ENCODE measurements at places on chromosomes 1 and 21. TPM values are rescaled to one million over a fixed set of nuclear protein-coding genes. Genes with fewer than 3 reads are reported as not detected.
A peak's percentile ranks its signal among the peaks of the same experiment; 100 is the strongest.

- DNase-seq: no peak
These were observed 48.2 kb downstream of the CYP2J2 start for GRCh38 chr1:59878370-59878769.

GRCh38 chr1:207565546-207566468, 69.8 kb downstream of the CR1 start:
- DNase-seq: no peak

DNA sequence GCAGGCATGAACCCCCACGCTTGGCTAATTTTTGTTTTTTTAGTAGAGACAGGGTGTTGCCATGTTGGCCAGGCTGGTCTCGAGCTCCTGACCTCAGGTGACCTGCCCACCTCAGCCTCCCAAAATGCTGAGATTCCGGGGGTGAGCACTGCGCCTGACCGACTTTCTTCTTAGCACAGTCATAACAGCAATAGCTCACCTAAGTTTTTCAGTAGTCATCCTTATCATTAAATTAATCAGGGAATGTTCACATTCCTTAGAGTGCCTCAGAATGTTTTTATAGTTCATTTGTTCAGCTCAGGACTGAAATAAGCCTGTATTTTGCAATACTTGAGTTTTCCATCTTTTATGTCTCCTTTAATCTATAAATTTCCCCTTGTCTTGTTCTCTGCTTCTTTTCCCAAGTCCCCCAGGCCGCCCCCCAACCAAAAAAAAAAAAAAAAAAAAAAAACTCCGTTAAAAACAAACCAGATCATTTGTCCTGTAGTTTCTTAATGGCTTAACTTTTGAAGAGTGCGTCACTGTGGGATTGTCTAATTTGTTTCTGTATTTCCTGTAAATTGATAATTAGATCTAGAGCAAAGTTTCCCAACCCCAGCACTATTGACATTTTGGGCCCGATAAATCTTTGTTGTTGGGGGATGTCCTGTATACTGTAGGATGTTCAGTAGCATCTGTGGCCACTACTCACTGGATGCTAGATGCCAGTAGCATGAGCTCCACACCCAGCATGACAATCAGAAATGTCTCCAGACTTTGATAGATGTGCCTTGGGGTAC, 120.7 kb downstream of the ITSN1 start:
- peak; percentile 5 for DNase-seq

The SHISAL2A gene
- not detected for total RNA-seq

GRCh38 chr1:82108843-82109242, 308.1 kb downstream of the ADGRL2 start:
- no peak for DNase-seq

DNA sequence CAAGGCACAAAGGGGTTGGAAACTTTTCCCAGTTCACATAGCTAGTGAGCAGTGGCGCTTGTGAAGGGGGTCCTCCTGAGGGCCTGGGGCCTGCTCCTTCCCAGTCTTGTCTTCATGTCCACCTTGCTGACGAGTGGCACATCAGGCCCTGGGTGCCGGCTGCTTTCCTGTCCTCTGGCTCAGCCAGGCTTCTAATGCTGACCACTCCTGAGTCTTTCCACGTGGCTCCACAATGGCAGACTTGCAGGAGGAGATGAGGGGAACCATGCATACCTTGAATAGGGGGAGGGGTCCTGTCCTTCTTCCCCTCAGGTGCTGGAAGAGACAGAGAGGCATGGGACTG, 38.7 kb downstream of the MAPKAPK2 start:
- no peak for DNase-seq

The SRGAP2 gene
- total RNA-seq: 79.4 TPM

The TGFB2 gene
- total RNA-seq: 7.7 TPM

DNA sequence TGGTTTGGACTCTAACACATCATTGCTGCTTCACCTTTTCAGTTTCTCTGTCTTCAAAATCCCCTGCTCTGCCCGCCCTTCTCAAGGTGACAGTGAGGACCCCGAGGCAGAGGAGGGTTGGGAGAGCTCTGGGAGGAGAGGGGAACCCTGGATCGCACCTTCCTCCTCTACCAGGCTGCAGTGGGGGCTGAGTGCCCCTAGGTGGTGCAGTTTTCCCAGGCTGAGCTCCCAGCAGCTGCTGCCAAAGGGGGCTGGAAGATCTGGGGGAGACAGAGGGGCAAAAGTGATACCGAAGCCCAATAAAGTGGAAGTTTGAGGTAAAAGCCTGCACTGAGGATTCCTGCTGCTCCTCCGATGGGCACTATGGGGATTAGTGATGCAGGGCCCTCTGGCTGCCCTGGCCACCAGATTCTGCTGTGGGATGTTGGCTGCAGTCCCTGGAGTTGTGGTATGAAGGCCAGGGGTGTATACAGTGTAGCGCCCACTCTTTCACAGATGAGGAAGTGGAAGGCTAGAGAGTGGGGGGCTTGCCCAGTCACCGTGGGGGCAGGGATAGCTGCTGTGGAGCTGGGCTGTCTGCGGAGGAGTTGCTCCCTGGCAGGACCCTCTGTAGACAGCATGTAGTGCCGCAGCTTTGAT, 40.7 kb upstream of the SCMH1 start:
- no peak for DNase-seq

The PODN gene
- total RNA-seq: 0.60 TPM

DNA sequence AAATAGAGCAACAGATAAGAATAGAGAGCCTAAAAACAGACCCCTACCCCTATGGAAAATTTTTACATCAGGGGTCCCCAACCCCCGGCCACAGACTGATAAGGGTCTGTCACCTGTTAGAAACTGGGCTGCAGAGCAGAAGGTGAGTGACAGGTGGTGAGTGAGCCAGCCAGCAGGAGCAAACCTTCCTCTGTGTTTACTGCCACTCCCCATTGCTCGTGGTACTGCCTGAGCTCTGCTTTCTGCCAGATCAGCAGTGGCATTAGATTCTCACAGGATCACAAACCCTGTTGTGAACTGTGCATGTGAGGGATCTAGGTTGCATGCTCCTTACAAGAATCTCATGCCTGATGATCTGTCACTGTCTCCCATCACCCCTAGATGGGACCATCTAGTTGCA, 174.1 kb downstream of the FOXD2 start:
- DNase-seq: no peak

DNA sequence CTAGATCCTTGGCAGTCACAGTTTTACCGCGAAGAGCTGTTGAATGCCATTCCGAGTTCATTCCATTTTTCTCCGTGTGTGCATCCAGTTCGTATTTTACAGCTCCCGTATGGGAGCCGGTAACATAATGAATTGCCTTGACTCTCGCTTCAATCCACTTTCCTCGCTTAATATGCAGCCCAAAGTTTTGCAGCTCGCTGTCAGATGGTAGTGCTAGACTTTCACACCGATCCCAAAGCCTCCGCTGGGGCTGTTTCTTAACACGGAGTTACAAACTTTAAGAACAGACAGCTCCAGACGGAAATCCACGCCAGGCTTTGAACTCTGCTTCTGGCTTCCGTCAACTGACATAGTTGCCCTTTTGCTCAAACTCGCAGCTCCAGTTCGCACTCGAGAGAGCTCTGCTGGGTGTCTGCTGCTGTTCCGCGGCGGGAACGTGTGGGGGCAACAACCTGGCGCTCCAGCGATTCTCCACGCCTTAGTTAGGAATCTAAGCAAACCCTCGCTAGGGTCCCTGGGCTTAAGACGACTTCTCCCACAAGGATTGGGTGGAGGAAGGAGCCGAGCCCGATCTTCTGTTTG, 3.5 kb upstream of the ARID1A start:
- DNase-seq: peak; percentile 70

The AQP10 gene
- 0.13 TPM for total RNA-seq

DNA sequence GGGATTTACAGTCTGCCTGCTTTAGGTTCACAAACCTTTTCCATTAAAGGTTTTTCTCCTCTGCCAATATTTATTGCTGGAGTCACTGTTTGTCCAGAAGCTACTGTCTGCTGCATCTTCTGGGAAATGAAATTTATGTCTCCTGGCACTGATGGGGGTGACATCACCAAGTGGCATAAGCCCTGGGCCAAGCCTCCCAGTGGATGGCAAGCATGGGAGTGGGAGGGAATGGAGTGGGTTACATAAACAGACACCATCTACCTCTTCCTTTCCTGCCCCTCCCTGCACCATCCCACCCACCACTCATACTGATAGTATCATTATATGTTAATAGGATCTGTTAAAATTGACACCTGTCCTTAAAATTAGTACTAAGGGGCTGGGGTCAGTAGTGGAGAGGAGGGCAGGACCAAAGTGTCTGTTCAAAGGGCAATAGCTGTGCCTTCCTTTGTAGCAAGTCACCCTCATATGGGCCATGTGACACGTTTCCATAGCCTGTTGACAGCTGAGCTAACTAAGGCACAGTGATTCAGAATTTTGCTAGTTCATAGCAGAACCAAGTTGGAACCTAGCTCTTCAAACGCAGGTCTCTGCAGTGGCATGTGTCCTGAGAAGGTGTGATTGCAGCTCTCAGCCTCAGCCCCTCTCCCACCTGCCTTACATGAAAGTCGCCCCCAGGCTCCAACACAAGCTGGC, 71.0 kb downstream of the MAB21L3 start:
- no peak for DNase-seq

The PLXNA2 gene
- 91.6 TPM for total RNA-seq

- no peak for DNase-seq
These were observed 20.7 kb upstream of the SLC45A1 start for GRCh38 chr1:8297245-8297644.

- no peak for DNase-seq
These were observed 12.2 kb downstream of the PTCH2 start for GRCh38 chr1:44830900-44831304.

GRCh38 chr21:26977746-26978145, 10.9 kb upstream of the ADAMTS5 start:
- no peak for DNase-seq

DNA sequence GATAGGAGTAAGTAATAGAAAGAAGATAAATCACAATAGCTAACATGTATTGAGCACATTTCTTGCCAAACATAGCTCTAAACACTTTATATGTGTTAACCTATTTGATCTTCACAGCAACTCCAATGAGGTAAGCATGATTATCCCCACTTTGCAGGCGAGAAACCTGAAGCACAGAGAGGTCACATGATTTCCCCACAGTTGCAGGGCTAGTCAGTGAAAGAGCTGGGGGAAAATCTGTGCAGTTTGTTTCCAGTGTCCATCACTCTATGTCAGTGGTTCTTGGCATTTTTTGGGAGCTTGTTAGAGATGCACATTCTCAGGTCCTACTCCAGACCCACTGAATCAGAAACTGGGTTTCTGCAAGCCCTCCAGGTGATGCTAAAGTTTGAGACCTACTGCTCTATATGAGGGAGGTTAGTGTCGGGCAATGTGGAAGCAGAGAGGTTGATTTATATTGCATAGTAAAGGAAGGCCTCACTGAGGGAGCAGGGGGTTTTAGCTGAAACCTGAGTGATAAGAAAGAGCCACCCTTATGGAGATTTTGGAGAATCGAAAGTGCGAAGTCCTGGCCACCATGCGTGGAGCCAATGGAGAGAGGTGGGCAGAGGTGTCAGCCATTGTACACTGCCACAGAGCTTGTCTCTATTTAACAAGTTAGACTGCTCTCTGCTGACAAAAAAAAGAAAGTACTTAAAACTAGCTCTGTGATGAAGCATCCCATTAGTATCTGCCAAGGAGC, 20.9 kb downstream of the MCOLN3 start:
- DNase-seq: no peak

GRCh38 chr1:82721702-82722101, 921.0 kb downstream of the ADGRL2 start:
- DNase-seq: no peak

DNA sequence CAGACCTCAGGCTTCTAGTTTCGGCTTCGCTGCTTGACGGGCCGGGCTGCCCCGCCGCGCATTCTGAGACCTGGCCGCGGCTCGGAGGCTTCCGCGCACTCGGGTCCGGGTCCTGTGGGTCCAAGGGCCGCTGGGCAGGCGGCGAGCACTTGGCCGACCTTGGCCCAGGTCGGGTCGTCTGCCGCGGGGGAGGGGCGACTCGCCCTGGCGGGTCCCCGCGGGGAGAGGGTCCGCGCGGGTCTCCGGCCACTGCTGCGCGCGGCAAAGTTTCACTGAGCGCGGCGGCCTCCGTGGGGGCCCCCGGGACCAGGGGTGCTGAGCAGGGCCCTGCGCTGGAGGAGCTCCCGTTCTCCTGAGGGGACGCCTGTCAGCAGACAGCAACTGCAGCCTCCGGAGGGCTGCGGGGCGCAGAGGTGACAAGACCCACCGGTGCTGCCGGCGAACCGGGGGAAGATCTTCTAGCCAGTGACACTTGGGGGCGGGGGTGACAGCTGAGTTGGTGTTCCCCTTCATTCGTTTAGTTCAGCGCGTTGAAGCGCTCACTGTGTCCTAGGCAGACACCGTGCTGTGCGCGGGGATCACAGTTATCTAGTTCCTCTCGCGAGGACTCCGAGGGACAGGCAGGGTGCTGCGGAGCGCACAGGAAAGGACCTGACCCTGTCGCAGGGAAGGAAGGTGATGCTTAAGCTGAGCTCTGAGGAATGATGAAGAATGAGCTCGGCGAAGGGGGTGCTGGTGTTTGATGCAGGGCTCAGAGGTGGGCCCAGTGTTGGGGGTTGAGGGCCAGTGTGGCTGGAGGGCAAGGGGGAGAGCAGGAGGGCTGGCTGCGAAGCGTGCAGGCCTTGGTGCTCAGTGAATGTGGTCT, 725 bp downstream of the MTFR1L start:
- DNase-seq: no peak

- DNase-seq: no peak
These were observed 24.6 kb downstream of the ANGPTL3 start for GRCh38 chr1:62621907-62622306.

The ZFP69B gene
- total RNA-seq: 2.8 TPM

- no peak for DNase-seq
These were observed 38.2 kb downstream of the ETS2 start for GRCh38 chr21:38843806-38844503.

DNA sequence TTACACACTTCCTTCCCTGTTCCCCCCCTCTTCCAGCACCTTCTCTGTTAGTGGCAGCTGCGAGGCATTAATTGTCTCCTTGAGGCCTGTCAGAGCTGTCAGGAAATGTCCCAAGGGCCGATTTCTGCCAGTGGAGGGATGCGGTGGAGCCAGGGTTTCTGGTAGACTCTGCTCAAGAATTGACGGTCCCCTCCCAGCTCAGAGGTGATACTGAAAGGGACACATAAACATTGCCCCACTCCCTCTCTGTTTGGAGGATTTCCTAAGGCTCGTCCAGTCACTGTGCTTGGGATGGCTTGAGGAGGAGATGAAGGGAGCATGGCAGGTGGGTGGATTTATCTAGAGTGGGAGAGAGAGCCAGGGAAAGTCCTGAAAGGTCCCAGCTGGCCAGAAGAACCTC, 61.4 kb upstream of the CD34 start:
- DNase-seq: no peak

GRCh38 chr1:211411639-211412038, 80.3 kb downstream of the RD3 start:
- no peak for DNase-seq

DNA sequence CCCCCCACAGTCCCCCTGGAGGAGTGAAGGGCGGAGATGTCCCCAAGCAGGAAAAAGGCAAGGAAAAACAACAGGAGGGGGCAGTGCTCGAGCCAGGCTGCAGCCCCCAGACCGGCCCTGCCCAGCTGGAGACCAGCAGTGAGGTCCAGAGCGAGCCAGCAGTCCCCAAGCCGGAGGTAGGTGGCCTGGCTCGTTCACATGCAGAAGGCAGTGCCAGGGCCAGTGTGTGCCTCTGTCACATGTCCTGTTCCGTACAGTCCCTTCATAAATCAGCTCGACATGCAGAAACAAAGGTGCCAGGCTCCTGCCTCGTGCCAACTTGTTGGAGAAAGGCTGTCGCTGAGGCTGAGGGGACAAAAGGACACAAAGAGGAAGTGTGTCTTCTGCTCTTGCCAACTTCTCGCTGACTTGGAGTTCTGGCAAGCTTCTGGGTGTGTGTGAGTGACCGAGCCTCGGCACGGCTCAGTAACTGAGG, 24.1 kb upstream of the MPZL1 start:
- DNase-seq: no peak

The CD1C gene
- total RNA-seq: not detected

Data from pulmonary artery endothelial cell (primary cell).